NCI-H1417 (cell line): ENCODE measurements at places on chromosomes 16 and 17.
A peak's percentile ranks its signal among the peaks of the same experiment; 100 is the strongest.

DNA sequence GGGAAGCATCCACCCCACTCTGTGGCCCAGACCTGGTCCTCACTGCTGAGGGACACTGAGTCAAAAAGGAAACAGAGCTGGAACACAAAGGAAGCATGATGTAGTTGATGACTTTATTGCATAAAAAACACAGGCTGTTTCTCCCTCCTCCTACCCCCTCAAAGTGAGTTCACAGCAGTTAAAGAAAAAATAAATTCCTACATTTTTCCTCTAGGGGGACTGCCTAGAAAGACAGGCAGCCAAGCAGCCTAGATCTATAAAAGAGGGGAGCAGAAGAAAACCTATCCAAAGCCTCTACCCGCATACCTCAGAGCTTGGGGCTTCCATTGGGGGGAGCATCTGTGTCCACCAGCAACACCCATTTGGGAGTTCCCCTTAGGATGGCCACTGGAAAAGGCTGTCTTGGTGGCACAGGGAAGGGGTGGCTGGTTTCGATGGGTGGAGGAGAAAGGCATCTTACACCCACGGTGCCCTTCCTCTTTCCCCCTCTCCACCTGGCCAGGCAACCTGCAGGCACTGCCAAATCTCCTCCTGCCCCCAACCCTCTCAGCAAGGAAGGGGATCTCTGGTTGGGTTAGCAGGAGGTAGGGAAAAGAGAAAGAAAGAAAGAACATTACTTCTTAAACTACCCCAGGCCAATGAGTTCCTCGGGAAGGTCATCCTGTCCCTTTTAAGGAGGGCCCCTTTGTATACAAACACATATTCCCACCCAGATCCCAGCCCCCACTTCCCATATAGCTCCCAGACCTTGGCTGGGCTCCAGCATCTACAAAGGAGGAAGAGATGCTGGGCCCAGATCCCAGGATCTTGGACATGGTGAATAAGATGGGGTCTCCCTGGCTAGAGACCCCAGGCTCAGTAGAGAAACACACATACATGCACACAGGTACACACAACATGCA, 4.0 kb upstream of the SCRN2 start:
- DNase-seq, result no peak

- DNase-seq, result no peak
These were observed 218.0 kb upstream of the CNTNAP4 start for GRCh38 chr16:76059186-76059585.

- DNase-seq, result no peak
These were observed 30.1 kb downstream of the SNX29 start for GRCh38 chr16:12006637-12007036.

DNA sequence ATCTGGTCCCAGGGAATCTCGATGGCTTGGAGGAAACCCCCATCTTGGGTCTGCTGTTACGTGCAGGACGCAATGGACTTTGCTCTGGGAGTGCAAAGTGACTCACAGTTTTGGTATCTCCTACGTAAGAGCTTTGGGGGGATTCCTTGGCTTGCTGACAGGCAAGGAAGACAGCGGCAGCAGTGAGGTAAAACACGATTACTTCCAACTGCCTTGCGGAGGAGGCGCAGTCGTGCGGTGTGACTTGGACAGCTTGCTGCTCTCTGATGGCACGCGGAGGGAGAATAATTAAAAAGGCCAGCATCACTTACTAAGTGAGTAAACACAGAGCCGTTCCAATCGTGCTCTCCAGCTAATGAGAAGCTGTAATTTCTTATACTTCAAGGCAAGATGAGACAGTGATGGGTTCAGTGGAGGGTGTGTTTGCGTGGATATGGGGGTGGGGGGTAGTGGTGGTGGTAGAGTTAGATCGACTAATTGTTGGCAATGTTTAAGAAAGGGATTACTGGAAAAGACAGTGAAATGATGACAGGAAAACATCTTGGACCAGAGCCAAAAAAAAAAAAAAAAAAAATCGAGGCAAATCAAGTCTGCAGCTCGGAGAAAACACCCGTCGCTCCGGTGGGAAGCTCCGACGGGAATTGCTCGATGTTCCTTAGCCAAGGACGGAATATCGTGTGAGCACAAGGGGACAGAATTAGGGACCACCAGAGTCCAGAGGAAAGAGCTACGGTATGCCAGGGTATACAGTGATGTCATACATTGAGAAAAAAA, 184.8 kb upstream of the ZFHX3 start:
- peak; percentile 21 for DNase-seq

- peak; percentile 3 for DNase-seq
These were observed 24.0 kb downstream of the LIMD2 start for GRCh38 chr17:63675607-63676546.

GRCh38 chr17:49447628-49448302, 33.1 kb upstream of the PHB1 start:
- no peak for DNase-seq

- DNase-seq, result no peak
These were observed 136.3 kb downstream of the KCNJ12 start for GRCh38 chr17:21512307-21513011.

GRCh38 chr17:71342737-71343136, 778.1 kb upstream of the SOX9 start:
- no peak for DNase-seq

- peak; percentile 38 for DNase-seq
These were observed 8.6 kb upstream of the MC1R start for GRCh38 chr16:89909777-89910716.

DNA sequence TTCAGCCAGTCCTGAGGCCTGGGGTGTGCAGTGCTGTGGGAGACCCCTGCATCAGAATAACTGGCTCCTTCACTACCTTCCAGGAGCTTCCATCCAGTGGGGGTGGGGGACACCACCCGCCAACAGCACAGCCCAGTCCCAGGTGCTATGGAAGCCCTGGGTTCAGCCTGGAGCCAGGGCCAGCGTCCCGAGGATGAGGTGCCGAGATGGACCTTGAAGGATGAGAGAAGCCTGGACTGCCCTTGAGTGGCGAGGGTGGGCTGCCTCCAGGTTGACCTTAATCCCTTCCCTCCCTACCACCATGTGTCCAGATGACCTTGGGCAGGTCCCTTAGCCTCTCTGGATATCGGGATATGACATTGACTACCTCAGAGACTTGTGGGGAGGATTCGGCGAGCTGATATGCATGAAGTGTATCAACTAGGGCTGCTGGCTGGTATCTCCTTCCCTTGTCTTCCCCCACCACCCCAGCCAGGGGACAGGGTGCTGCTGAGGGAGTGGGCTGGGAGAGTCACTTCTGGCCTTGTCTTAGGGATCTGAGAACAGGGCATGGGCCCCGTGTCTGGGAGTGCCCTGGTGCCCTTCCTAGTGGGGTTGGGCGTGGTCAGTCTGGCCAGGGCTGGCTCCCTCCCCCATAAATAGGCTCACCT, 14.2 kb upstream of the LASP1NB start:
- DNase-seq, result no peak

- no peak for DNase-seq
These were observed 1.3 kb downstream of the KRT25 start for GRCh38 chr17:40753804-40754203.

- peak; percentile 30 for DNase-seq
These were observed 65.1 kb downstream of the RTN4RL1 start for GRCh38 chr17:1959871-1960544.

- DNase-seq, result no peak
These were observed 36.7 kb downstream of the ARSG start for GRCh38 chr17:68327823-68328557.

GRCh38 chr17:8820311-8821010, 21.3 kb upstream of the MFSD6L start:
- DNase-seq, result peak; percentile 50

GRCh38 chr16:78823027-78823426, 723.6 kb downstream of the WWOX start:
- DNase-seq, result no peak

DNA sequence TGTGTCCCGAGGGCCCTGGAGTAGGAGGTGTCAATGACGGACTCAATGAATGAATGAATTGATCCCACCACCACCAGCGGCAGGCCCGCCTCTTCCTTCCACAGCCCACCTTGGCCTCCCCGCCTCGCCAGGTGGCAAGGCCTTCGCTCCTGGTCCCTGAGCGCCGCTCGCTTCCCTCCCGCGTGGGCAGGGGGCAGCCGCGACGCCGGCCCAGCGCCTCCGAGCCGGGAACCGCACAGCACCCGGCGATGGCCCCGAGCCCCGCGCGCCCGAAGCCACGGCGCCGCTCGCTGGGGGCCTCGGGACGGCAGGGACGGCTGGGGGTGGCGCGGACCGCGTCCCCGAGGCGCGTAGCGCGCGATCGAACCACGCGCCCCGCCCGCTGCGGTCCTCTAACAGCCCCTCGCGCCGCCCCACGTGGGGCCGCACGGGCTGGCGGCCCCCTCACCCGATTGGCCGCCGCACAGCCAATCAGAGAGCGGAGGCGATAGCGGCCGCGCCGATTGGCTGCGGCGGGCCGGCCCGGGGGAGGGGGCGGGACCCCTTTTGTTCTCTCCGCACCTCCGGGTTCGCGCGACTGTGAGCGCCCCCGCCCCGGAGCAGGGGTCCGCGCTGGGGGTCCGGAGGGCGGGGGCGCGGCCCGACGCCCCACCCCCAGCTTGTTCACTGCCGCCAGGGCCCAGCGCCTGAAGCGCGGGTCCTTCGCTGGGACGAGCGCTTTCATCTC, 31.4 kb downstream of the ACTG1 start:
- peak; percentile 93 for DNase-seq

DNA sequence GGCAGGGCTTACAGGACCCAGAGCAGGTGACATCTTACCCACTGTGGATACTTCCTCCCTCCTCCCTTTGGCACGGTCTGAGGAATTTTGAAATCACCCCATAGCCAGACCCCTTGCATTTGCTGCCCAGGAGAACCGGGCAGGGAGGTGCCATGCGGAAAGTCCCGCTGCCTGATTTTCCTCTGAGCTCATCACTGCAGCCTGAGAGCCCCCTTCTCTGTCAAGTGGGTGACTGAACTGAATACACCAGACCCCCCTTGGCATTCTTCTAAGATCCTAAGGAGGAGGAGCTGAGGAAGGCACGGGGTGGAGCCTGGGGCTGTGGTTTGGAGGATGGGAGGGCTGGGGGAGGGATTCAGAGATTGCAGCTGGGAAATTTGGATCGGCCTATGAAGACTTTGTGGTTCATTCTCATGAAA, 173.4 kb downstream of the RAB11FIP4 start:
- no peak for DNase-seq

GRCh38 chr17:57381498-57381897, 125.2 kb downstream of the MSI2 start:
- DNase-seq, result no peak

DNA sequence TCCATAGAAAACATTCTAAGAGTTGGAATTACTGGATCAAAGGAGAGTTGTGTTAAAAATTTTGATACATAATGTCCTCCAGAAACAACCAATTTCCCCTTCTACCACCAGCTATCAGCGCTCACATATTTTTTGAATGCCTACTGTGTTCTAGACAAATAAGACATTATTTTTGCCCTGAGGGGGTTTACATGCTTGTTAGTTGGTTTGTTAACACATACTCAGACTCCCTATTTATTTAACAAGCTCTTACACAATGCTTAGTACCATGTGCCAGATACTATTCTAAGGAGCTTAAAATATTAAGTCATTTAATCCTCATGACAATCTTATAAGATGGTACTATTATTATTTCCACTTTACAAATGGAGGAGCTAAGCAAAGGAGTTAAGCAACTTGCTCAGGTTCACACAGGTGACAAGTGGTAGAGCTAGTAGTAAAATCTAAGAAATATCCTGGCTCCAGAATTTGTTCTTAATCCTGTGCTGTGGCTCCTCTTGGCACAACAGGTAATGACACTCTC, 194.2 kb downstream of the UTP18 start:
- no peak for DNase-seq

GRCh38 chr16:1731603-1732002, 25.6 kb downstream of the MAPK8IP3 start:
- DNase-seq, result no peak

GRCh38 chr17:81493198-81494038, 19.2 kb downstream of the ACTG1 start:
- no peak for DNase-seq

DNA sequence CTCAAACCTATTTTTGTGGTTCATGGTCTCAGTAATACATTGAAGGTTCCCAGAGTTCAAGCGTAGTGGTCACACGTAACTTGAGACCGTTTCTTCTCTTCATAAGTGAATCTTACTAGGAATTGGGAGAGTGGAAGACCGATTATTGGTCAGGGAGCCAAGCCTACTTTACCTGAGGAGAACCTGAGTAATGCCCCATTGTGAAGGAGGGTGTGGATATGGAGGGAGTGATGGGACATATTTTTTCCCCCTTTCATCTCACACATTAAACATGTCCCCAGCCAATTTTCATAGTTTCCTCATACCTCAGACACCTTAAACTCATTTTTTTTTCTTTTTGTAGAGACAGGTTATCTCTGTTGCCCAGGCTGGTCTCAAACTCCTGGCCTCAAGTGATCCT, 8.9 kb downstream of the GEMIN4 start:
- no peak for DNase-seq

- DNase-seq, result no peak
These were observed 410.8 kb upstream of the EEF2KMT start for GRCh38 chr16:5508371-5508770.

- DNase-seq, result peak; percentile 80
These were observed at the start of gene SNAI3 for GRCh38 chr16:88686439-88687253. Gene SNAI3 (minus strand): TSS chr16:88686507. CDS start chr16:88686406, 101 bp downstream.

DNA sequence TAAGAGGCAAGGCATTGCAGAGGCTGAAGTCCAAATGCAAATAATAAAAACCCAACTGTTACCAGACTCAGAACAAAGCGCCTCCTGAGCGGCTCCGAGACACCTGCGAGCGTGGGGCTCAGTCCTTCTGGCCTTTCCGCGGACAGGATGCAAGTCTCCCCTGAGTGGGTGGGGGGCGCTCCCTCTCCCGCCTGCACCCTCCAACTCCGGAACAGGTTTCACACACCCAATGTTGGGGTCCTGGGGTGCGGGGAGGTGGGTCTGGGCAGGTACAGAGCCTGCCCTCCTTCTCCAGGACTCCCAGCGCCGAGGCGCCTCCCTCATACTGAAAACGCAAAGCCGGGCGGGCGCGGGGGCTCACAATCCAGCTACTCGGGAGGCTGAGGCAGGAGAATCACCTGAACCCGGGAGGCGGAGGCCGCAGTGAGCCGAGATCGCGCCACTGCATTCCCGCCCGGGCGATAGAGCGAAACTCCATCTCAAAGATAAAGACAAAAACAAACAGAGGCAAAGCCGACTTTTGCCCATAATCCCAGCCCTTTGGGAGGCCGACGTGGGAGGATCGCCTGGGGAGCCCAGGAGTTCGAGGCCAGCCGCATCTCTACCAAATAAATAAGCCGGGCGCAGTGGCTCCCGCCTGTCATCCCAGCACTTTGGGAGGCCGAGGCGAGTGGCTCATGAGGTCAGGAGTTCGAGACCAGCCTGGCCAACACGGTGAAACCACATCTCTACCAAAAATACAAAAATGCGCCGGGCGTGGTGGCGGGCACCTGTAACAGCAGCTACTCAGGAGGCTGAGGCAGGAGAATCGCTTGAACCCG, 893 bp downstream of the GINS2 start:
- no peak for DNase-seq

GRCh38 chr16:88792668-88793250, 7.7 kb upstream of the PIEZO1 start:
- DNase-seq, result no peak

DNA sequence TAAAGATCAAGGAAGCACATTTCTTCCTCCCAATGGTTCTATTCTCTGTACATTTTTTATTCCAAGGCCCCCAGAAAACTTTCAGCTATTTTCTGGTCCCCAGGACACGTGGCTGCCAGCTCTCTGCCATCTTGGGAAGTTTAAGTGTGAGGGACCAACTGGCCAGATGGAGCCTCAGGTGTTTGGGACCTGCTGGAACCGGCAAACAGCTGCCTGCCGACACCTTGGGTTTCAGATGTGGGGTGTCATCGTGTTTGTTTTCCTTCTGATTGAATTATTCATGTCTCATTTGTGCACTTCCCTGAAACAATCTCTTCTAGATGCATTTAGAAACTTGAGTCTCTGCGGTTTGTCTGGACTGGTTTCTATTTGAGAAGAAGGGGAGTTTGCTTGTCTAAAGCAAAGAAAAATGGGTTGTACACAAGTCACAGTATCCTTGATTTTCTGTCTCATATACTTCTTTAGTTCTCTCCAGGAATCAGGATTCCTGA, 386.5 kb downstream of the SLC39A11 start:
- DNase-seq, result no peak
